ENCODE measurements at places on chromosomes 12 and 14.

GRCh38 chr12:123365025-123365917 is 624 bp upstream of the SBNO1 start:
- peak; percentile 93 for DNase-seq

DNA sequence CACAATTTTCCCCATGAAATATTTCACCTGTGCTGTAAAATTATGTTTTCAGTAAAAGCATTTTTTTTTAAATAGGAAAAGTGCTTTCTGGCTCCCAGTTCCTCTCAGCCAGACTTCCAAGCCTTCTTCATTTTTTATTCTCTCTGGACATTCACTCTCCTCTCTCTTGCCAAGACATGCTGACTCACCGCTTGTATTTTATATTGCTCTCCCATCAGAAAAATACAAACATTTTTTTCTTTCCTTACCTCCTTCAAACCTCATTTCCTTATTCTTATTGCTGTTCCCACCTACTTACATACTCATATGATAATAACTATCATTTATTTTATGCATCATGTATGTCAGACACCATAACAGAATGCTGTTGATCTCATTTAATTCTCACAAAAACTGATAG is 37.7 kb upstream of the ZNF641 start:
- DNase-seq: no peak

DNA sequence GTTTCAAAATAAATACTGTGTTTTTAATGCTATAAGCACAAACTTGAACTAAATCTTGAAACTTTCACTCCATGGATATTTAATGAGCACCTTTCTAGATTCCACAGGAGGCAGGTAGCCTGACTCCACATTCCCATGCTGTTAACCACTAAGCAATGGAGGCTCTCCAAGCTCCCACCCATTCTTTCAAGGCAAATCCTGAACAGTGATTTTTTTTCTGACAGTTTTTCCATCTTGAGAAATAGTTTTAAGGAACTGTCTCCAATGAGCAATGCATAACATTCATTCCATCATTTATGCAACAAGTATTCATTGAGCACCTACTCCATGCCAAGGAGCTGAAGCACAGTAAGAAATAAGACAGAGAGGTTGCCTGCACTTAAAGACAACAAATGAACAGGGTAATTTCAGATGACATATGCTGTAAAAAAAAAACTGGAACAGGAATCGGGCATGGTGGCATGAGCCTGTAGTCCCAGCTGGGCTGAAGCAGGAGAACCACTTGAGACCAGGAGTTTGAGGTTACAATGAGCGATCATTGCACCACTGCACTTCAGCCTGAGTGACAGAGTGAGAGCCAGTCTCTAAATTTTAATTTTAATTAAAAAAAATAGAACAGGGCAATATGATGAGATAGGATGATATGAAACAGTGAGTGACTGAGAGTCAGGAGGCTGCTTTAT is 102.3 kb upstream of the CPSF6 start:
- DNase-seq: no peak

- no peak for DNase-seq
Observed at GRCh38 chr14:101934601-101935150, 29.7 kb upstream of the DYNC1H1 start.

DNA sequence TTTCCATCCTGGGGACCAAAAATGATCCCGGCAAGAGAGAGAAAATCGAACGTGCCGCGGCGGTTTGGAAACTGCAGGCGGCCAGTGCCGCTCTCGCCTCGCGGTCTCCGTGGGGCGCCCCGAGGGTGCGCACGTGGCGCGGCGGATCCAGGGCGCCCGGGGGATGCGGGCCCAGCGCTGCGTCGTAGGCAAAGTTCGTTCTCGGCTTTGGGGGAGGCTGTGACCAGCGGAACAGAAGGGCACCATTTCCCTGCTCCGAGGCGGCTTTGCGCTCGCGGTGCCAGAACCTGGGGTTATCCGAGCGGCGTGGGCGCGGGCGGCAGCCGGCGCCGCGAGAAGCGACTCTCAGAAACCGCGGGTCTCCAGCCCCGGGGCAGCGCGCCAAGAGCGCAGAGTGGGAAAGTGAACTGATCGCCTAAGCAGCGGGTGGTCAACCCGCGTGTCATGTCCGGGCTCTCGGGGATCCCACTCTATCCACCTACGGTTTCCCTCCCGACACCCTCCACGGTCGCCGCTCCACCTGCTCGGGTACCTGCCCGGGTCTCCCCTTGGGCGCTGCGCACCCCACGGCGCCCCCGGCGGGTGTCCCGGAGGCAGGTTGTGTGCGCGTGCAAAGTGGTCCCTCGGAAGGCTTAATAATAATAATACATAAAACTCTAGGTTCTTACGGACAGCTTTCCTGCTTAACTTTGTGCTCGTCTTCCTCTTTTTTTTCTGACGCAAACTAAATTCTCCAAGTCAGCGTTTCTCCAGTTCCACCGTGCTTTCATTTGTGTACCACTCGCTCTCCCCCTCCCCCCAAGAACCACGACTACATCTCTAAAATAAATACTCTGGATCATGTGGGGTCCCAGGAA is 1.2 kb downstream of the ESRRB start:
- no peak for DNase-seq

DNA sequence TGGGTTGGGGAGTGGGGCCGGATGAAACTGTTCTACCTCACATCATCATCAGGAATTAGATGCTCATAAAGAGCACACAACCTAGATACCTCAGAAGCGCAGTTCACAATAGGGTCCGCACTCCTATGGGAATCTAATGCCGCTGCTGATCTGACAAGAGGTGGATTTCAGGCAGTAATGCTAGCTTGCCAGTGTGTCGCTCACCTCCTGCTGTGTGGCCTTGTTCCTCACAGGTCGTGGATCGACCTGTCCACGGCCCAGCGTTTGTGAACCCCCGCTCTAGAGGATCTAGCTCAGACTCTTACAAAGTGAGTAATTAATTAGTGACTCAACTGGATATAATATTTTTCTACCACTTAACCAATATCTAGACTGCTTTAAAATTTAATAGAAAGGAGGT is 5.8 kb downstream of the PPP1R12A start:
- DNase-seq: no peak

DNA sequence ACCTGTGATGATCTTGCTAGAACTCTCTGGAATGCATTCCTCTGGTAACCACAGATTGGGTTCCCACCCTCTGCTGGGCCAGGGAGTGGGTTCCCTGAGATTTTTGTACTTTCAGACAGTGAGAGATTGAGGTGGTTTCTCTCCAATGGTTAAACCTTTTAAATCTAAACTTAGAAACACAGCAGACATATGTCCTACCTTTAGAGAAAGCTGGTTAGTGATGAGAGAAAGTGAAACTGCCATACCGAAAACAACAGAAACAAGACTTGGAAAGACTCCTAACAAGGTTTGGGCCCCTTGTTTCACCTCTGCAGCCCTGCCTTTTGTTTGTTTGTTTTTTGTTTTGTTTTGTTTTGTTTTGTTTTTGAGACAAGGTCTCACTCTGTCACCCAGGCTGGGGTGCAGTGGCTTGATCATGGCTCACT is 9.7 kb upstream of the SGPP1 start:
- no peak for DNase-seq

GRCh38 chr14:69428289-69428998 is 30.0 kb downstream of the SLC39A9 start:
- DNase-seq: no peak

DNA sequence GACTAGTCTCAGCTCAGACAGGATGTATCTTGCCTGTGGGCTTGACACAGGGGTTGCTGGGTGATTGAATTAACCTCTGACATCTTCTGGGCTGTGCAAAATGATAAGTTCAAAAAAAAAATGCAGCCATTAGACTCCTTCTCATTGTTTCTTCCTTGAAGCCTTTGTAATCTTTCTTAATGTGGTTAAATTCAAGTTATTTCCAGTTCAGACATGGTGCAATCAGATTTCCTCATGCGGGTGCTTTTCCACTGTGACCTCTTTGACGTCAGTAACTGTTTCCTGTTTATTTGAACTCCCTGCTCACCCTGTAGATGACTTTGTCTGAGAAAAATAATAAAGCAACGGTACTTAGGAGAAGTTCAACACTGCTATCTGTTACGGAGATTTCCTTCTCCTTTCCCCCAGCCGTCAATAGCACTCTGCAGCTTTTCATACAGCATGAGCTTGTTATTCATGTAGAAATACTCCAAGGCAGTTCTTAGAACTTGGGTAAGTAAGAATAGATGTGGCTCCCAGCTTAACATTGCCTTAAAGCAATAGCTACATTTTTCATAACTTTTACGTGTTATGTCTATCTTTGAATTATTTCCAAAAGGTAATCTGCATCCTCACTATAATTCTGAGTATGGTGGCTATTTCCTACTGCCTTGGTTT is 155.5 kb downstream of the PRKCH start:
- peak; percentile 95 for DNase-seq

DNA sequence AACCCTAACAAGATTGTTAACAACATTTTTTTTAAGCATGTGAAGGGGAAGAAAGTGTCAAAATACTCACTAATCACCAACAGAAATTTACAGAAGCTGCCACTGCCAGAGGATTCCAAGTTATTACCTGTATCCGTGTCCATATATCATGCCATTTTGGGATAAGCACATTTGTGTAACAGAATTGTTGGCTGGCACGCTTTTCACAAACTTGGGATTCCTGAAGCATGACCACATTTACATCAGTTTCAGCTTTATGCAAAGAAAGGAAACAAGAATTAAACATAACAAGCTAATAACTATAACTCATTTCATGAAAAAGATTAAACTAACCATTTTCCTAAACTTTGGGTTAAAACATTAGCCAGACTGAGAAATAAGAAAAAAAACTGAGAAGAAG is 5.9 kb downstream of the NEMP1 start:
- DNase-seq: no peak

DNA sequence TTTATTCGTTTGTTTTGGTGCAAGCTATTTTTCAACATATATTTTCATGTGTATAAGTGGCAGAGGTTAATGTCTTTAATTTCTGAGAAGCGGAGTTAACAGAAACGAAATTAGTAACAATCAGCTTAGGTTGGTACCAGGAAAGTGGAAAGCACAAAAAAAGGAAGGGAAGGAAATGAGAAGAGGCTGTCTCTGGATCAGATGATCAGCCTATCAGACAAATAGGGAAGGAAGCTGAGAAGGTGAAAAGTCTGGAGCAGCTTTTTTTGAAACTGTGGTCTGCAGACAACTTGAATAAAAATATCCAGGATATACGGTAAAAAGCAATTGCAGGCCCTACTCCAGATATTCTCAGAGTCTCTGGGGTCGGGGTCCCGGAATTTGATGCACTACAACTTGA is 265.0 kb downstream of the SSPN start:
- DNase-seq: no peak

DNA sequence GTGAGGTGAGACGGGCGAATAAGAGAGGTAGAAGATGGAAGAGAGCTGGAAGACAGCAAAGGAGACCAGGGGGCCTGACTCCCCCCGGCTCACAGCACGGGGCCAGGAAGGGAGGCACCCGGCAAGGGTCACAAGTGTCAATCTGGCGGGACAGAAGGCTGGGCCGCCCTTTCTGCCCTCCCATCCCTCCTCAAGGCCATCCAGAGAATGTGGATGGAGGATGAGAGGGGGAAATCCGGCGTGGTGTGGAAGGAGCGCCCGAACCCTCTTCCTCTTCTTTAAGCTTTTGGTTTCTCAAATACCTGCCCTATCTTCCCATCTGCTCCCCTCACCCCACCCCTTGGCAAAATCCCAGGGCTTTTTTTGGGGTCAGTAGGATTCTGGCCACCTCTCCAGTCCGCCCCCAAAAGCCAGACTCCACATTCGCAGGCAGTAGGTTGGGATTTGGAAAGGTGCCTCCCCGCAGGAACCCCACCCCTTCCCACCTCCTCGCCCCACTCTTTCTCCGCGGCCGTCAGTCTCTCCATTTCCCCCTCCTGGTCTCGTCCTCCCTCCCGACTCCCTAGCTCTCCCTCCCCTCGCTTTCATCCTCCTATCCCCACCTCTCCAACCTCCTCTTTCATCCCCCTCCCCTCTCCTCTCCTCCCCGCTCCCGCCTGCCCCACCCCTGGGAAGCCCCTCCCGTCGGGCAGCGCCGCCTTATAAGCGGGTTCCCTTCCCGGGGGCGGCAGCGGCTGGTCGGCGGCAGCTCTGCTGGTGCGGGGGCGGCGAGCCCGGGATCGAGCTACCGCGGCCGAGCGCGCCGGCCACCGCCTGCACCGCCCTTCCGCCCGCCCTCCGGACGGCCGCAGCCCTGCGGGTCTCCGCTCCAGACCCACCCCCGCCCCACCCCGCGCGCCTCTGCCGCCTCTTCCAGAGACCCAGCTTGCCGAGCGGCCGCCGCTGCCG is at the start of gene PTMS:
PTMS (plus strand) TSS at position 730 of the 948 bp plus-strand sequence. CDS start 343 bp downstream, outside the sequence.
- DNase-seq: peak; percentile 57

- DNase-seq: no peak
Observed at GRCh38 chr12:19550626-19551025, 111.3 kb downstream of the AEBP2 start.

DNA sequence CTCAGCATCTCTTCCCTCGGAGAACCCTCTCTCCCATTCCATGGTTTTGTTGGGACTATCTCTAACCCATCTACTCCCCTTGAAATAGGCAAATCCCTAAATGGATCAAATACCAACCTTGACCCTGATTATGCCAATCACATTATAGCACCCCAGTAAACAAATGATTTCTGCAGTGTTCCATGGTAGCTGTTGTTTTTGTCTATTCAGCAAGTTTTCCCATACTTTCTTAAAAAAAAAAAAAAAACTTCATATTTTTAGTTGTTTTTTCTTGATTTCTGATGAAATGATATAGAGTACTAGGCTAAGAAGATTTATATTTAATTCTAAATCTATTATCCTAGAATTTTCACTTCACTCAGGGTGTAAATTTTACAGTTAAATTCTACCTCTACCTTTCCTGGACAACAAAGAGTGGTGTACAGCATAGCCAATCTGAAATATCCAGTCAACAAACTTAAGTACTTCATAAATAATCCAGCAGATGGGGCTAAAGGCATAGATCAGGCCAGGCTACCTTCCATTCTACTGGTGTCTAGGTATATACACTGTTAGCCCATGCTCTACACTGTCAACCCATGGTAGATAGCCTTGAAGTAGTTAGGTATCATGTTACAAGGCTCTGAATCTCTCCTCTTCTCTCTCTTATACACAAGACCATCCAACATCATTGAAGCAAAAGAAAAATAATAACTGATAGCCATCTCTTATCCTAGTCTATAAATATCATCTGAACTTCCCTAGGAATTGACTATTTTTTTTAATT is 82.2 kb downstream of the PLEKHG7 start:
- no peak for DNase-seq

- no peak for DNase-seq
Observed at GRCh38 chr12:97038834-97039233, 131.8 kb downstream of the NEDD1 start.

DNA sequence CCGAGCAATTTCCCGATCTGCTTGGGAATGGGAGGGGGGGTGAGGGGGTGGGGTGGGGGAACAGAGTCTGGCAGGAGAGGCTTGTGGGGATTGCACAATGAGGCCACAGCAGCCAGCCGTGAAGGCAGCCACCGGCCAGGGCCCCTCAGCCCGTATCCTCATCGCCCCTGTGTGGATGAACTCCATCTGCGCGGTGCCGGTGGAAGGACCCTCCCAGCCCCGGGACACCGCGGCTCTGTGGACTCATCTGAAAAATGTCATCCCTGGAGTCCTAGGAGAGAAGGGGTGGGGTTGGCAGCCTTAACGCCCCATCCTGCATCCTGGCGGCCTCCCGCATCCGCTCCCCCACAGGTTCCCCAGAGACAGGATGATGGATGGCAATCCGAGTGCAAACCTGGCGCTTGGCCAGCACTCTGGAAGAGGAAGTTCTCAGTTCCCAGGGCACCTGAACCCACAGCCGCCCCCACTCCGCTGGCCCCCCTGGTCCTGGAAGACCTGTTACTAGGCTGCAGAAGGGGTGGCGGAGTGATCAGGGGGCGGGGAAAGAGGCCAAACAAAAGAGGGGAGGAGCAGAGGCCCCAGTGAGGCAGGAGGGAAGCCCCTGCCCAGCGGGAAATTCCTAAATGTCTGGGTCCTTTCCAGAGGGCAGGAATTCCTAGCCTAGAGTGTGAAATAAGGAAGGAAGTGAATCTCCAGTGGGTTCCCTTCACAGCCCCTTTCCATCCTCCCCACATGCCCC is 1.2 kb upstream of the TNFAIP2 start:
- DNase-seq: no peak

Data from AG09309 (cell line).